ENCODE measurements at places on chromosomes 6 and 20. TPM values are rescaled to one million over a fixed set of nuclear protein-coding genes. Genes with fewer than 3 reads are reported as not detected.

DNA sequence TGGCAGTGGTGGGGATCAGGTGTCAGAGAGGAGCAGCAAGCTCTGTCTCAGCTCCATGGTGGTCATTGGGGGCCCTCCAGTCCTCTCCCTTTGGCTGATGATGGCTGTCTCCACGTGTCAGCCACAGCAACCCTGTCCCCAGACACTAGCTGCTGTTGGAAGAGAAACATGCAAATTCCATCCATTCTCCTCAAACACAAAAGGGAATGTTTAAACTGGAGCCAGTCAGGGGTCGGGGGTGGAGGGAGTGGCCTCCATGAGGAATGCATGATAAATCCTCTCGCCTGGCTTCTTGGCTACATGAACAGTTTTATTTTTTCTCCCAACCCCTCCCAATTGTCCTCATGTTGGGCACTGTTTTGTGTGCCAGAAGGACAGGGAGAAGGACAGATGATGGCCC is 86.4 kb downstream of the EDN3 start:
- no peak for DNase-seq
- H3K4me3 ChIP-seq: no peak overlapping the region
- no peaks in the 10 kb centered on the region for H3K27me3 ChIP-seq
- H3K27ac ChIP-seq: no peak overlapping the region
- H3K36me3 ChIP-seq: no peaks in the 10 kb centered on the region
- H3K4me1 ChIP-seq: peaks cover 10% of the 10 kb centered on the region

- no peaks in the 10 kb centered on the region for H3K27me3 ChIP-seq
- no peaks in the 10 kb centered on the region for H3K36me3 ChIP-seq
- H3K4me3 ChIP-seq: no peak overlapping the region
- no peak for DNase-seq
These were observed 4.0 kb upstream of the ZMYND8 start for GRCh38 chr20:47360297-47361056.

CALHM4 gene
- polyA plus RNA-seq: not detected

LHFPL5 gene
- polyA plus RNA-seq: not detected

DNA sequence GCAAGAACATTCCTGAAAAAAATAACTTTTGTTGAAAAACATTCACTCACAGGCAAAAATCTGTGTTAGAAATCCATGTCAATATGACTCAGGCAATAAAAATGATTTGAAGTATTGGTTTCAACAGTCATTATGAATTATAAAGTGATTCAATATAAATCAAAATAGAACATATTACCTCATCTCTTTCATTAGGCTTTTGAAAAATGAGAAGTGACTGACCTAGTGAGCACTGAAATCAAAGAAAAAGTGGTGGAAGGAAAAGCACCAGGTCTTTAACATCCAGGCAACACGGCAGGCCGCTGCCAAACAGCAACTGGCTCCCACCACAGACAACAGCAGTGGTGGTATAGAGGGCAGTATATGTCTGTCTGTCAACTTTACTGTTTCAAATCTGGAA is 68.9 kb downstream of the MAN1A1 start:
- no peak overlapping the region for H3K27ac ChIP-seq
- peaks cover 4% of the 10 kb centered on the region for H3K4me1 ChIP-seq
- DNase-seq: no peak
- no peak overlapping the region for H3K4me3 ChIP-seq
- H3K36me3 ChIP-seq: no peaks in the 10 kb centered on the region

GRCh38 chr6:166527849-166528248 is 58.6 kb downstream of the RAMACL start:
- no peak overlapping the region for H3K27ac ChIP-seq
- H3K27me3 ChIP-seq: no peaks in the 10 kb centered on the region
- no peak for DNase-seq
- H3K36me3 ChIP-seq: no peaks in the 10 kb centered on the region

- H3K27ac ChIP-seq: no peak overlapping the region
- no peak for DNase-seq
- H3K4me1 ChIP-seq: no peaks in the 10 kb centered on the region
- no peak overlapping the region for H3K4me3 ChIP-seq
- no peaks in the 10 kb centered on the region for H3K27me3 ChIP-seq
These were observed 41.8 kb upstream of the SAYSD1 start for GRCh38 chr6:39156801-39157200.

PAK5 gene
- not detected for polyA plus RNA-seq

SOBP gene
- polyA plus RNA-seq: not detected

TBX18 gene
- polyA plus RNA-seq: not detected

SLC17A2 gene
- not detected for polyA plus RNA-seq

- H3K36me3 ChIP-seq: no peaks in the 10 kb centered on the region
- H3K27me3 ChIP-seq: no peaks in the 10 kb centered on the region
- no peak overlapping the region for H3K4me3 ChIP-seq
- H3K4me1 ChIP-seq: peaks cover 9% of the 10 kb centered on the region
- no peak overlapping the region for H3K27ac ChIP-seq
- DNase-seq: no peak
These were observed 159.5 kb upstream of the PTPN1 start for GRCh38 chr20:50350510-50351249.

DNA sequence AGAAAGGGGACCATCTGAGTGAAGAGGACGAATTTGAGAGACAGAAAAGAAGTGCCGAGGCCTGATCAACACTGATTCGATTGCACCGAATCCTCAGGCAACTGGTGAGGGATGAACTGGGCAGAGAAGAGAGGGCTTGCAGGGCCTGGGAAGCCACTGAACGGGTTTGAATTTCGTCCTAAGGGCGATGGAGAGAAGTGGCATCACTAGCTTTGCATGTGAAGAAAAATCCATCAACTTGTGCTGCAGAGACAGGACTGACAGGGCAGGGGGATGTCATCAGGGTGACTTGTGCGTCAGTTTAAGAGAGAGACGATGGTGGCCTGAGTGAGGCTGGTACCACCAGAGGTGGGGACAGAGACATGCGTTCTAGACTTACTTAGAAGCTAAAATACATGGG is 73.7 kb upstream of the SLC22A23 start:
- no peak overlapping the region for H3K4me3 ChIP-seq
- DNase-seq: no peak
- no peaks in the 10 kb centered on the region for H3K27me3 ChIP-seq

DNA sequence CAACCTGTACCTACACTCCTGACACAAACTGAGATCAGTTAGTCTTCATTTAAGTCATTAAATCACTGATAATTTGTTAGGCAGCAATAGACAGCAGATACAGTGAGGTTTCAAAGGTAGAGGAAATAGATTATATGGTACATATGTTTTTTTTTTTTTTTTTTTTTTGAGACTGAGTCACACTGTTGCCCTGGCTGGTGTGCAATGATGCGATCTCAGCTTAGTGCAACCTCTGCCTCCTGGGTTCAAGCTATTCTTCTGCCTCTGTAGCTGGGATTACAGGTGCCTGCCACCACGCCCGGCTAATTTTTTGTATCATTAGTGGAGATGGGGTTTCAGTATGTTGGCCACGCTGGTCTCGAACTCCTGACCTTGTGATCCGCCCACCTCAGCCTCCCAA is 38.2 kb upstream of the KIF13A start:
- H3K27ac ChIP-seq: no peak overlapping the region
- H3K27me3 ChIP-seq: no peaks in the 10 kb centered on the region
- DNase-seq: no peak
- H3K4me1 ChIP-seq: no peaks in the 10 kb centered on the region

PTCHD4 gene
- polyA plus RNA-seq: not detected

DNA sequence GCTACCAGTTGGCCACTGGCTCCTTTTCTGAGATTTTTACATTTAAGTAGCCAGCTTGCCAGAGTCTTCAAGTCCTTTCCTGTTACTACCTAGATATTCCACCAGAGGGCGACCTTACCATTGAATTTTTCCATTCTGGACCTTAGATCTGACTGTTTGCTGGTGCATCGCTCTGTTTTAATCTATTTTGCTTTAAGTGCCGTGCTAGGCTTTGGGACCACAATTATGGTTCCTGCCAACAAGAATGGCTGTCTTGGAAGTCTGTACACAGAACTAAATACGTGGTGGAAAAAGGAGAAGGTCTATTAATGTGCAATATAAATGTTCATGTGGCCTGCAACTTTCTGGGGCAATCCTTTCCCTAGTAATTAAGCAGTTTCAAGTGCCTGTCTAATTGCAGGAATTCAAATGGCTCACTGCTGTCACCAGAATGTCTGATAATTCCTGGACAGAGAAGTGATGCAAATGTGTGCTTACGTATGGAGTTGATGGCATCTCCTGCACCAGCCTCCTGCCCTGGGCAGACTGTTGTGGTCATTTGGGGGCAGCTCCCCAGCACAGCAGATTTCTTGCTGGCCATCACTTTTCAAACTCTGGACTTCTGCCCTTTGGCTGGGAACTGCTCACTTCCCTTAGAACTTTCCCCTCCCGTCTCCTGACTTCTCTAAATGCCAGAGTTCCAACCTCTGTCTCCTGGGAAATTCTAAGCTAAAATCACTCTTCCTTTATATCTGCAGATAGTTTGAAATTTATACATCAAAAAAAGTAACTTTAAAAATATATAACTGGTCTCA is 5.6 kb upstream of the HLA-DOA start:
- DNase-seq: peak; percentile 72
- no peak overlapping the region for H3K4me3 ChIP-seq
- H3K4me1 ChIP-seq: peaks cover 24% of the 10 kb centered on the region
- H3K27me3 ChIP-seq: peaks cover 11% of the 10 kb centered on the region

GRCh38 chr6:74170118-74170517 is 474.1 kb downstream of the CD109 start:
- H3K36me3 ChIP-seq: no peaks in the 10 kb centered on the region
- no peaks in the 10 kb centered on the region for H3K4me1 ChIP-seq
- H3K27ac ChIP-seq: no peak overlapping the region
- no peak overlapping the region for H3K4me3 ChIP-seq
- no peaks in the 10 kb centered on the region for H3K27me3 ChIP-seq
- DNase-seq: no peak

- H3K27me3 ChIP-seq: no peaks in the 10 kb centered on the region
- no peak for DNase-seq
- H3K4me1 ChIP-seq: no peaks in the 10 kb centered on the region
- no peak overlapping the region for H3K4me3 ChIP-seq
- no peak overlapping the region for H3K27ac ChIP-seq
- peaks cover 6% of the 10 kb centered on the region for H3K36me3 ChIP-seq
These were observed 12.5 kb upstream of the PANK2 start for GRCh38 chr20:3876676-3877075.
